ENCODE measurements at places on chromosomes 1 and 21. TPM values are rescaled to one million over a fixed set of nuclear protein-coding genes. Genes with fewer than 3 reads are reported as not detected.
A peak's percentile ranks its signal among the peaks of the same experiment; 100 is the strongest.

DNA sequence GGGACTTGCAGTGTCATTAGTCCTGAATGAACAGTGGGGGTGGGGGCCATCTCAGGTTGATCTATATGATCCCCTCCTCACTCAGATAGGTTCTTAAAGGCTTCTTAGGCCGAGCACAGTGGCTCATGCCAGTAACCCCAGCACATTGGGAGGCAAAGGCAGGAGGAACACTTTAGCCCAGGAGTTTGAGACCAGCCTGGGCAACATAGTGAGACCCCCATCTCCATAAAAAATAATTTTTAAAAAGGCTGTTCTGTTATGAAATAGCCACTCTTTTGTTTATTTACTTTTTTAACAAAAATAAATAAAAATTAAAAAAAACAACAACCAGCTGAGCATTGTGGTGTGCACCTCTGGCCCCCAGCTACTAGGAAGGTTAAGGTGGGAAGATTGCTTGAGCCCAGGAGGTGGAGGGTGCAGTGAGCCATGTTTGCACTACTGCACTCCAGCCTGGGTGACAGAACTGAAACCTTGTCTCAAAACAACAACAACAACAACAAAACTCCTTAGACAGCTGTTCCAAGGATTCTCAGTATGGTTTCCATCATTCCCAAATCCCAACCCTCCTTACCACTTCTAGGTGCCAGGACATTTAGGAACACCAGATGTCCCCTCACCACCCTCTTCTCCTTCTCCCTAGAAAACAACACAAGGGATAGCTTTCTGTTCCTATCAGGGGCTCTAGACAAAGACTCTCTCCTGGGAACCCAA is 2.0 kb upstream of the TRAPPC3 start:
- DNase-seq = no peak

GRCh38 chr21:35779690-35780570 is 280.4 kb downstream of the SETD4 start:
- peak; percentile 44 for DNase-seq

Gene PLPPR5
- not detected for total RNA-seq

Gene PTPN22
- 0.26 TPM for total RNA-seq

DNA sequence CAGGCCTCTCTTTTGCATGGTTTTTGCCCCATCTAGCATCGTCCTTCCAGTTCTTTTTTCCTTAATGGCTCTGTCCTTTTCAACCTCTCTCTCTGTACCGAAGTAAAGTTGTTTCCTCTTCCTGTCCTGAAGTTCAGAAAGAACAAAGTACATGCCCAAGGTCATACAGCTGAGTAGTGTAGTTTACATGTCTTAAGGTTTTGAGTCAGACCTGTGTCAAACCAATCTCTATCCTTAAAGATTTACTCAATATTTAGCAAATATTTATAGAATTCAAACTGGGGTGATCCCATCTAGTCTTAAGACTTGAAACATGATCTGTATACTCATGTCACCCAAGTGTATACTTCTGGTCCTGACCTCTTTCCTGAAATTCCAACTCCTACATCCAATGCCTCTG is 118.7 kb upstream of the SGIP1 start:
- no peak for DNase-seq

Gene KCNE2
- total RNA-seq = not detected

Gene GOLT1A
- 1.8 TPM for total RNA-seq

DNA sequence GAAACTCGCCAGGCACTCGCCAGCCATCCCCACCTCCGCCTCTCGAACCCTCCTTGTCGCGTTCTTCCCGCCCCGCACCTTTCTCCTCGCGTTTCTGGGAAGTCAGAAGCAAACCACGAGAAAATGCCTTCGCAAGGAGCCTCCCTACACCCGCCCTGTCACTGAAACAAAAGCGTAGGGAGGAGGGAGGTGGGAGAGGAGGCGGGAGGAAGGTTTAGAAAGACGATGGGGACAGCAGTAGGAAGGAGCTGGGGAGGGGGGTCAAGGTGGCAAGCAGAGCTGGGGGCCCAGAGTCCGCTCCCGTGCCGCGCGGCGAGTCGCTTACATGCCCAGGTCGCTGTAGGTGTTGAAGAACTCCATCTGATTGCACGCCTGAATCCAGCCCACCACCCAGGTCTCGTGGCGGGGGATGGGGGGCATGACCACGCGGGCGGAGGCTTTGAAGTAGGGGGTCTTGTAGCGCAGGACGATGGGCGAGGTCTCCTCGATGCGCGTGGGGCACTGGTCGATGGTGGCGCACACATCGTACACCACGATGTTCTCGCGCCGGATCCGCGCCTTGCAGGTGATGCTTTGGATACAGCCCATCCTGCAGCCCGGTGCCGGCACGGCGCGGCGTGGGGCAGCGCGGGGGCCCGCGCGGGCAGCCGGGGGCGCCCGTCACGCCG is 1.0 kb downstream of the FAM78B start:
- DNase-seq = no peak

Gene CHAF1B
- 1.3 TPM for total RNA-seq

GRCh38 chr1:245079021-245079609 is 75.7 kb upstream of the KIF26B start:
- peak; percentile 69 for DNase-seq

Gene EPHA2
- total RNA-seq = 117 TPM

- DNase-seq = no peak
Measured at GRCh38 chr1:65497256-65497830, 76.9 kb downstream of the LEPR start.

DNA sequence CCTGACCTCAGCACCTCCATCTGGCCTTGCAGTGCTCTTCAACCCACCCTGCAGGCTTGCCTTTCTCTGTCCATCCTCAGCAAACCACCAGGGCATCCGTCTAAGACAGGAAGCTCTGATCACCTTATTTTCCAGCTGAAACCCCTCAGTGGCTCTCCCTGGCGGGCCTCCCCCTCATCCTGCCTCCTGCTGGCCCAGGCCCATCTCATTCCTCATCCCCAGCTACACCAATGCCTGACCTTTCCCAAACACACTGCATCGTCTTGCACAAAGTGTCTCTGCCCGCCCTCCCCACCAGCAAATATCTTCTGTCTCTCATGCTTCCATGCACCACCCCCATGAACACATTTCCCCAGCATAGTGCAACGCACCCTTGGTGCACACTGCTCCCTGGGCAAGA is 205.0 kb downstream of the TOMM20 start:
- DNase-seq = no peak

- DNase-seq = no peak
Measured at GRCh38 chr1:215780139-215780538, 213.0 kb downstream of the KCTD3 start.

GRCh38 chr1:86948212-86948611 is 33.8 kb downstream of the HS2ST1 start:
- no peak for DNase-seq

- DNase-seq = peak; percentile 37
Measured at GRCh38 chr1:63888984-63889383, 115.2 kb downstream of the ROR1 start.

DNA sequence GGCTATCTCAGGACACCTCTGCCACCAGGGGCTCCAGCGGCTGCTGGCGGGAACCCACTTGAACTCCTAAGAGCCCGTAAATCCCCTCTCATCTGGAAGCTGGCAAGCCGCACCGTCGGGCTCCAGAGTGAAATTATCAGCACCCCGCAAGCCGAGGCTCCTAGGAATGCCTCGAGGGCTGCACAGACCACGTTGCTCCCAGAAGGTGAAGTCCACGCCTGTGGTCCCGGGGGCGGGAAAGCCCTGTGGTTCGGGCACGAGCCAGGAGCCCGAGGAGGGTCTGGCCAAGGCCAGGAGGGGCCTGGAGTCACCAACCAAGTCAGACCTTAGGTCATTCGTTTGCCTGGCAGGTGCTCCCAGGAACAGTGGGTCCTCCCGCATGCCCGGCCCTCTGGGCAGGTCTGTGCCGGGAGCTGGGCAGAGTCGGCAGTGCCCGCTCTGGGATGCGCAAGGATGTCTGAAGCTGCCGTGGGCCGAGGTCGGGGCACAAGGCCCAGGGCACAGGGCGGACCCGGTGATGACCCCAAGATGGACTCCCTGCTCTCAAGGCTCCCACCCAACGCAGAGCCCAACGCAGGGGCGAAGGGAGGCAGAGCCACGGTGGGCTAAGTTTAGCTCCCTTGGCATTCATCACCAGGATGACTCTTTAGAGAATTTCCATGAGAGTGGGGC is 8.9 kb downstream of the ACTRT2 start:
- no peak for DNase-seq
